ENCODE measurements at places on chromosomes 1 and 21. TPM values are rescaled to one million over a fixed set of nuclear protein-coding genes. Genes with fewer than 3 reads are reported as not detected.

The LCE1E gene
- not detected for total RNA-seq

The IFI44 gene
- 65.9 TPM for total RNA-seq

The PEA15 gene
- total RNA-seq, result 36.6 TPM

The LYPD8 gene
- total RNA-seq, result not detected

The ELAPOR1 gene
- 5.9 TPM for total RNA-seq

The OR2T29 gene
- total RNA-seq, result not detected

The EXO5 gene
- 14.0 TPM for total RNA-seq

All from T-helper 2 cell treated with Interferon-gamma antibody and Interleukin-4, amounts not matched to agents 100 ng/mL and 5 ng/mL, for 36 hours (primary cell).